WTC11 (cell line): ENCODE measurements at places on chromosomes 7 and 10.
A peak's percentile ranks its signal among the peaks of the same experiment; 100 is the strongest.

DNA sequence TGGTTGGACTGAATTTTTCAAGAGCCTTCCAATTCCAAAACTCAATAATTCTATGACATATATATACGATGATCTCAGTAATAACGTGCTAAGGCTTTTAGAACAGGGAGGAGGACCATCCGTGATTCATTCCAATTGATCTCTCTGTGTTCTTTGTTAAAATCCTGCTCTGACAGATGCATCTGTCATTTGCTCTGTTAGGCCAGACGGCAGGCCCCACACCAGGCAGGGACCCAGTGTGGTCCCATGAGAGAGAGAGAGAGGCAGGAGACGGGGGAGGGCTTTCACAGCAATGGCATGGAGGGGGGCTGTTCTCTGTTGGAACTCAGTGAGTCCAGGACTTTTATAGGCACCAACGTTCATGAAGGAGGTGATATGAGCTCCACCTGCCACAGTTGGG, 160.0 kb upstream of the INSYN2A start:
- no peak for DNase-seq
- H3K27me3 ChIP-seq: no peaks in the 10 kb centered on the region
- H3K4me1 ChIP-seq: peaks cover 16% of the 10 kb centered on the region
- no peaks in the 10 kb centered on the region; the same call in 1 of the 2 replicates for H3K36me3 ChIP-seq

DNA sequence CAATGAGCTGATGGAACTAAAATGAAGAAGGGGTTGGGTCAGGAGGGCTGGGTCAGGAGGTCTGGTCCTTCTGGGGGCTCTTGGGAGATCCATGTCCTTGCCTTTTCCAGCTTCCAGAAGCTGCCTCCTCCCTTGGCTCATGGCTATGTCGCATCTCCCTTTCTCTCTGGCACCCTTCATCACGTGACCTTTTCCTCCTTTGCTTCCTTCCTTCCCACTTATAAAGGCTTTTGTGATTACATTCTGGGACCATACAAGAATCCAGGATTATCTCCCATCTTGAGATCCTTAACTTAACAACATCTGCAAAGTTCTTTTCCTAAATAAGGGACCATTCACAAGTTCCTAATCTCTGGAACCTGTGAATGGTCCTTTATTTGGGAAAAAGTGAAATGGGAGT, 290.2 kb downstream of the GALNT17 start:
- H3K4me3 ChIP-seq: no peak overlapping the region
- H3K4me1 ChIP-seq: peaks cover 15% of the 10 kb centered on the region
- no peak for DNase-seq
- H3K27me3 ChIP-seq: no peaks in the 10 kb centered on the region

DNA sequence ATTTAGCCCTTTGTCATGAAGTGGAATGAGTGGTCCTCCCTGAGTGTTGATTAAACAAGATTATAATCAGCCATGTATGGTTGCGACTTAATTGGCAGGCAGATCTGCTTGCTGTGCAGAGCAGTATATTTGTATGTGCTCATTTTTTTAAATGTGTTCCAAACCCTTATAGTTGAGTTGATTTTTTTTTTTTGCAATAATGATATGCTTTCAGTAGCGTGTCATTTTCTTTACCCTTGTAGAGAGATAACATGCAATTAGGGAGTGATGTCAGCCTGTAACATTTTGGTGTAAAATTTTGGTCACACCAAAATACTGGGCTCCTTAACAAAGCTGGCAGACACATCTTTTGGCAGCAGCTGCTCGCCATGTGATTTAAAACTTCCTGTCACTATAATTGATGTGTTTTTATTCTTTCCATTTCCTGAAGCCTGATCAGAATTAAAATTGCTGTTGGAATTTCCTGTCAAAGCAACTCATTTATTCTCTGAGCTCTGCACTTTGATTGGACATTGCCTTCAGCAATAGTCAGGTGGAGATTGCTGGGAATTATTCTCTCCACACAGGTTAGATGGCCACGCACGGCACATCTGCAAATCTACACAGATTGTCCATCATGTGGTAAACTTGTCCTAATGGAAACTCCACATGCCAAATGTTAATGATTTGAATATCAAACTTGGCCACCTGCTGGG, 125.3 kb downstream of the DYNC1I1 start:
- H3K4me1 ChIP-seq: peaks cover 16% of the 10 kb centered on the region
- DNase-seq: no peak
- H3K27me3 ChIP-seq: no peaks in the 10 kb centered on the region; the same call in 1 of the 2 replicates
- no peaks in the 10 kb centered on the region for H3K36me3 ChIP-seq
- no peak overlapping the region for H3K27ac ChIP-seq
- H3K4me3 ChIP-seq: no peak overlapping the region

DNA sequence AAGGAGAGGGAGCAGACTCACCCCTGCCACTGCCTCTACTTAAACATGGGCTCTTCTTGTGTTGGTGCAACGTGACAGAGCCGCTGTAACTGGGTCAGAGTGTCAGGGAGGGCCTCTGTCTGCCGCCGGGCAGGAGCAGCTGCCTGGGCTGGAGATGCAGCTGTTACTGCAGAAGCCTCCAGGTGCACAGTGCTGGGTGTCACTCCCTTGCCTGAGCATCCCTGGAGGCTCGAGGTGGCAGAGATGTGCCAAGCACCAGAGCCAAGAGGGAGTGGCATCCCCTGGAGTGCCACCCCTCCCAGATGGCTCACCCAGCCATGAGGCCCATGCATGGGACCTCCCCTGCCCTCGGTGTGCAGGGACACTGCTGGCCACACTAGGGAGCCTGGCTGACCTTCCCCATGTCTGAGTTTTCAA, 145.7 kb downstream of the PRPF18 start:
- no peak overlapping the region for H3K4me3 ChIP-seq
- peaks cover 47% of the 10 kb centered on the region for H3K4me1 ChIP-seq
- H3K27me3 ChIP-seq: no peaks in the 10 kb centered on the region
- H3K36me3 ChIP-seq: peaks cover 2% of the 10 kb centered on the region; the same call in 1 of the 2 replicates

- peaks cover 11% of the 10 kb centered on the region for H3K4me1 ChIP-seq
- H3K36me3 ChIP-seq: no peaks in the 10 kb centered on the region
- peaks cover 20% of the 10 kb centered on the region for H3K27me3 ChIP-seq
Observed at GRCh38 chr10:25933653-25934608, at the start of gene MYO3A. TSS of gene MYO3A (plus strand) at chr10:25934229. CDS start at chr10:25952111, 17,882 bp downstream.

GRCh38 chr7:128234476-128235026, 6.5 kb upstream of the LEP start:
- DNase-seq: no peak
- peaks cover 17% of the 10 kb centered on the region for H3K36me3 ChIP-seq
- no peak overlapping the region for H3K27ac ChIP-seq
- H3K4me3 ChIP-seq: no peak overlapping the region
- H3K4me1 ChIP-seq: peaks cover 9% of the 10 kb centered on the region

DNA sequence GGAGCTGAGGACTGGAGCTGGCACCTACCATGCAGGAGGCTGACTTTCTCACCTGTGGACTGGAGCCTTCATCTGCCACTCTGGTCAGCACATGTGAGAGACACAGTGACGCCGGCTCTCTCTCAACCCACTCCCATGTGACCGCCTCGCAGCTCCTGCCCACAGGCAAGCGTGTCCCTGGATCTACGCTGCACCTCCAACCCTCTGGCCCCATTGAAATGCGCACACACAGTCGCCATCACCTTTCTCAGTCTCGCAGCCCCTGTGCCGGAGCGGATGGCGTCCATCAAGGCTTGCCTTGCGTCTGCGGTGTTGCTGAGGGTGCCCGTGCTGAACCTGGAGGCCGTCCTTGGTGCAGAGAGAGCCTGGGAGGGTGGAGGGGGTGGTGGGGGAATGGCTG, 242.2 kb upstream of the GRB10 start:
- no peaks in the 10 kb centered on the region for H3K27me3 ChIP-seq
- H3K27ac ChIP-seq: no peak overlapping the region
- peaks cover 7% of the 10 kb centered on the region for H3K4me1 ChIP-seq

GRCh38 chr10:19952224-19953010, 136.2 kb downstream of the PLXDC2 start:
- peaks cover 14% of the 10 kb centered on the region for H3K4me1 ChIP-seq
- no peak for DNase-seq
- H3K36me3 ChIP-seq: no peaks in the 10 kb centered on the region
- peak overlapping the region; percentile 54; the same call in 1 of the 2 replicates for H3K27ac ChIP-seq
- no peaks in the 10 kb centered on the region for H3K27me3 ChIP-seq
